Activated naive CD4-positive, alpha-beta T cell treated with anti-CD3 and anti-CD28 coated beads for 36 hours (primary cell): ENCODE measurements at places on chromosomes 5 and 9. TPM values are rescaled to one million over a fixed set of nuclear protein-coding genes. Genes with fewer than 3 reads are reported as not detected.

DNA sequence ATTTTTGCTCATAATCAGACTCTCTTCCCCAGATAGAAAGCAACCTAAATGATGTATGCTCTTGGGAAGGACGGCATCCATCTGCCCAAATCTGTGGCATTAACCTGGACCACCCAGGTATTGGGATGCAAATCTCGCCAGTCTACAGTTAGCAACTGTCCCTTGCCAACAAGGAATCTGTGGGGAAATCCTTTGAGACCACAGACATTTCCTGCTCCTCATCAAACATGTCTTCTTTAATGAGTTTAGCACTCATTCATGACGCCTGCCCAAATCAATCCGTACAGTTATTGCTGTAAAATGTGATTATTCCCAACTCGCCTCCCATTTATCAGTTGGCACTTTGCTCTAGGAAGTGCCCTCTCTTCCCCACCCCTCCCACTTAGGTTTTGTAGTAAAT, 7.8 kb downstream of the ROR2 start:
- no peaks in the 10 kb centered on the region for H3K36me3 ChIP-seq
- H3K27ac ChIP-seq: no peak overlapping the region
- no peak for DNase-seq
- H3K27me3 ChIP-seq: peaks cover 33% of the 10 kb centered on the region
- H3K4me1 ChIP-seq: no peaks in the 10 kb centered on the region

GRCh38 chr9:70053864-70054263, 10.2 kb downstream of the MAMDC2 start:
- peaks cover 10% of the 10 kb centered on the region for H3K27me3 ChIP-seq
- DNase-seq: no peak
- no peak overlapping the region for H3K4me3 ChIP-seq
- no peak overlapping the region for H3K27ac ChIP-seq

DNA sequence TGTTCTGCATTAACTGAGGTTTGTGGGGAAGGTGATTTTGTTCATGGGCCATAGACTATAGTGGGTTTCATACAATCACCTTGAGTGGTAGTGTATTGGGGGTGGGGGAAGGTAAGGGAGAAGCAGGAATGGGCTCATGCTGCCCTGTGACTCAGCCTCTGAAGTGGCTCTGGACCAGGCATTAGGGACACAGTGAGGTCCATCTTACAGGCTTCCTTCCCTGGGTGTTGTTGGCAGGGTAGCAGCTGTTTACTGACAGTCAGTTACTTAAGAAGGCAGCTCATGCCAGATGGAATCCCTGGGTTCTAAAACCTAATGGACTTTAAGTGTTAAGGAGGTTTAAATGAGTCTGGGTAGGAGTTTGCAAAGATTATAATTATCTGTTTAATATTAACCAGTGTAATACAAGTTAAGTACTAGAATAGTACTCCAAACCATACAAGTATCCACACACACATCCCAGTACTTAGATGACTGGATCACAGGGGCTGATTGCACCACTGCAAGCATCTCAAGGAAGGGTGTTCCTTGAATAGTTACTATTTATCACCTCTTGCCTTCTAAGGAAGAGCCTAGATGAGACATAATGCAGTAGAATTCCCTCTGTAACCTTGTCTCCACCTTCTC, 59.3 kb downstream of the CAST start:
- H3K27ac ChIP-seq: no peak overlapping the region
- no peak for DNase-seq
- H3K36me3 ChIP-seq: peaks cover 3% of the 10 kb centered on the region
- peaks cover 15% of the 10 kb centered on the region for H3K4me1 ChIP-seq

- no peak for DNase-seq
- no peaks in the 10 kb centered on the region for H3K36me3 ChIP-seq
- H3K27ac ChIP-seq: no peak overlapping the region
- peaks cover 41% of the 10 kb centered on the region for H3K27me3 ChIP-seq
- peaks cover 3% of the 10 kb centered on the region for H3K4me1 ChIP-seq
- no peak overlapping the region for H3K4me3 ChIP-seq
Measured at GRCh38 chr5:159045165-159045811, 54.4 kb downstream of the EBF1 start.

DNA sequence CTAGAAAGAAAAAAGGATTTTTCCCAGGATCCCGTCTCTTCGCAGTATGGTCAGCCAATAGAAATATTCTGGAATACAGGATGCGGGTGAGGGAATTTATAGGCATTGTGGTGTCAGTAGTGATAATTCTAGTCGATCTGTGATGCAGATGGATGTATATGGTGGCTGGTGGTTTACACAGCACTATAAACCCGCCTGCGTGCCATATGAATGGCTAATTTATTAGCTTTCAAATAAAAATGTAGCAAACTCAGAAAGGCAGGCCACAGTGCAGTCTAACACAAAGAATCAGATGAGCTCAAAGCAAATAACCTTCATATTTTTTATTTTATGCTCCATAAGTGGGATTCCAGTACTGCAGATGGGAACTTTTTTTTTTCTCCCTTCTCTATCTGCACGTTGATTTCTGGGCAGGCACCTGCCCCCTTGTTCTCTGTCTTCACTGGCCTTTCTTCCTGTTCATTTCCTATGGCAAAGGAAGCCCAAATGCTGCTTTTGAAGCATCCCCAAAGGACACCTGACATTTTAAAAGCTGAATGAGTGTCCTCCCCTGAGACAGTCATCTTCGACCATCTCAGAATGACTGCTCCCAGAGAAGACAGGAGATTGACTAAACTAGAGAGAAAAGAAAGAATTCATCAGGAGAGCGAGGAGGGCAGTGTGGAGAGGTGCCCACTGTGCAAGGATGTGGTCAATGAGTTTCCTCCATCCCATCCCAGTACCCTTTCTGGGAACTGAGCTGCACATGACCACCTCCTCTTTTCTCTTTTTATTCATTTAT, 52.1 kb downstream of the SEMA6A start:
- no peak overlapping the region for H3K27ac ChIP-seq
- H3K4me1 ChIP-seq: no peaks in the 10 kb centered on the region
- DNase-seq: no peak

DNA sequence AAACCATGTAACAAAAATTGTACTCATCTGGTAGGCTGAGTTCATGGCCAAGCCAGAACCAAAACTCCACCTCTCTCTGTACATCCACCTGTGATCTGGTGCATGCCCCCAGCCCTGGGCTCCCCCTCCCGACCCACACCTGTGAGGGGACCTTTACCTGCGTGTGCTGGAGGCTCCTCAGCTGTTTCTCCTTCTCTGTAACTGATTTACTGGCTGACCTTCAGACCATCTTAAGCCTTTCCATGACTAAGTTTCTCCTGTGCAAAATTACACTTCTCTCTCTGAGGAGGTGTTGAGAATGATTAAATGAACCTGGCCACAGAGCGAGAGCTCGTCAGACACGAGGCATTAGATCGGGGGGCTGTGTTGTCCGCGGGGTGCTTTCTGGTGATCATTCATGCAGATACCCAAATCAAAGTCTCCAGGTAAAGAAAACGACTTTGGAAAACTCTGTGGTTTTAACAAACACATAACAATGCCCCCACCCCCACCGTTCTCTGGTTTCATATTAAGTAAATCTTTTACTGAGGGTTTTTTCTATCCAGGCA, 136.4 kb downstream of the SEMA5A start:
- no peak overlapping the region for H3K27ac ChIP-seq
- H3K27me3 ChIP-seq: no peaks in the 10 kb centered on the region
- no peak for DNase-seq
- no peaks in the 10 kb centered on the region for H3K36me3 ChIP-seq

DNA sequence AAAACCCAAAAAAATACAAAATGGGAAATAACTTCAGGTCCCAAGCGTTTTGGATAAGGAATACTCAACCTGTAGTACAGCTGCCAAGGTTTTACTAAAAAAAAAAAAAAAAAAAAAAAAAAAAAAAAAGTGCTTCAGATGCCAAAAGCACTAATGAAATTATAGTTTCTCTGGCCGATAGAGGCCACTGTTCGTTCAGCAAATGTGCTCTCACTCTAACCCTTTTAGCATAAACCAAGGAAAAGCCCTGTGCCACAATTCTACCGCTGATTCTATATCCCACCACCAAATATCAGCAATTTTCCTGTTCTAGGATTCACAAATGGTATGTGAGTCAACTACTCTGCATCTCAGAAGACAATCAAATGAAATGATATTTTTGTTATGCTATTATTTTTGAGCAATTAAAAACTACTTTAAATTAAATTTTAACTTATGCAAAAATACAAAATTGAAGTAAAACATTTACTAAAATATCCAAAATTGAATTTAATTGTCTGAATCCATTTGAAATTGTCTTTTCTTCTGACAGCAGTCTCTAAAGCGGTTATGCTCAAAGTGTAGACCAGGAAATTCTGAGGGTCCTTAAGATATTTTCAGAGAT, 79.8 kb downstream of the RICTOR start:
- no peak overlapping the region for H3K27ac ChIP-seq
- peak; percentile 55 for DNase-seq
- H3K4me1 ChIP-seq: peaks cover 14% of the 10 kb centered on the region
- H3K36me3 ChIP-seq: peaks cover 27% of the 10 kb centered on the region
- H3K4me3 ChIP-seq: no peak overlapping the region

SUSD3 gene
- 62.7 TPM for total RNA-seq

TMEM232 gene
- 0.86 TPM for total RNA-seq

PCDHGA12 gene
- total RNA-seq: not detected

GPR151 gene
- total RNA-seq: not detected
